Hematopoietic multipotent progenitor cell treated with erythropoietin and hydrocortisone succinate and interleukin-3 and kit ligand, for 4 days (in vitro differentiated cells): ENCODE measurements at places on chromosomes 16 and 17.
A peak's percentile ranks its signal among the peaks of the same experiment; 100 is the strongest.

DNA sequence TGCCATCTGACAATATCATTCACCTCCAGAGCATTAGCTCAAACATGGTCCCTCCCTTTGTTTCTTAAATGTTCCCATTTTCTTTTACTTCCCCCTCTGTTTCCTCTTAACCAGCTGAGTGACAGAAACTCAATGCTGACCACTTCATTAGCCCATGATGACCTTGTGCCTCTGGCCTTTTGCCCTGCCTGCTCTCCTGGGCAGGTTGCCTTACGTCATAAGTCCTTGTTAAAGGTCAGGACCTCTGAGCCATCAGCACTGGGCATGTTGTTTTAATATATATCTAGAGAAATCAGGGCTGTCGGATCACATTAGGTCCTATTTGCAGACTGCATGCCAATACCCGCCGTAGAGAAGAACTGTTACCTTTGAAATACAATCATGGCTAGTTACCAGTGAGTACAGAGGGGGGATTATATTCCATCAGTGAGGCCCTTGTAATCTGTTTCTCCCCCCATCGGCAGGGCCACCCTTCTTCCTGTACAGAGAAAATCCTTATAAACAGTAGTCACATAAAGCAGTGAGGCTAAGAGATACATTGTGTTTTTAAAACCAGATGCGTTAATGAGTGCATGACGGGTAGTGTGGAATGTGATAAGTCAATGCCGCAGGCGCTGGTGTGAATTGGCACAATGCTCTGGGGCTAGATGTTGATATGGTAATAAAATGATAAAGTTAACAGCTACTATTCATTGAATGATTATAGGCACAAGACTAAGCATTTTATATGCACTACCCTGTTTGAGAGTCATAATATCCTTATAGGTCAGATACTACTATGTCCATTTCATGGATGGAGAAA, 94.3 kb upstream of the ZFHX3 start:
- DNase-seq, result no peak

- DNase-seq, result peak; percentile 50
Measured at GRCh38 chr16:46857368-46857945, 26.5 kb upstream of the C16orf87 start.

DNA sequence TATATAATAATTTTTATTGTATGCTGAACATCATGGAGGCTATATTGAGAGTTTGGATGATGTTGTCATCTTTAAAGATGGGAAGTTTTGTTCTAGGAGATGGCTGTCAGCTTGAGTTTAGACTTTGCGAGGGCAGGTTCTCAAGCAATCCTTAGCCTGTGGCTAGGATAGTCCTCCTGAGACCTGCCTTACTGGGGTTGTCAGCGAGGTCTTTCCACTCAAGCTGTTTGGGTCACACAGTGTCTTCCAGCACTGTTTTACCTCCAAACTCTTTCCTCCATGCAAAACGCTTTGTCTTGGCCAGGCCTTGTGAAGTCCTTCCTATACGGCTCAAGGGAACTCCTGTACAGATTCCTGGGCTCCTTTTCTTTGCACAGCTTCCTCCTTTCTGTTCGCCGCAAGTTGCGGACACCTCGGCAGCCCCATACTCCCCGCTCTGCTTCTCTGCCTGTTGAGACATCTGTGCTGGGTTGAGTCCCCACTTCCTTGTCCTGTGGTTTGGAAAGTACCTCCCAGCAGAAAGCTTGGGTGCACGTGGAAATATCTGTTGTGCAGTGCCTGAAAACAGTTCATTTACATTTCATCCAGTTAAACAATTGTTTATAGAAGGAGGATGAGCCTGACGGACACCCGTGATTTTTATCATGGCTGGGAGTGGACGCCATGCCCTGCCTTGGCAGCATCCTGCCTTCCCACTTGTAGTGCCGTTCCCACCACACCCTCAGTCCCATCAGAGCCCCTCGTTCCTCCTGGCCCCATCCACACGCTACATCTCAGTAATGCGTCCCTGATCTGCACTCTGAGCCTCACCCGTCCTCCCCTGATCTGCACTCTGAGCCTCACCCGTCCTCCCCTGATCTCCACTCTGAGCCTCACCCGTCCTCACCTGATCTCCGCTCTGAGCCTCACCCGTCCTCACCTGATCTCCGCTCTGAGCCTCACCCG, 55.0 kb upstream of the CBFA2T3 start:
- DNase-seq, result peak; percentile 91

- peak; percentile 93 for DNase-seq
Measured at GRCh38 chr16:89216315-89217137, 977 bp upstream of the ZNF778 start.

- no peak for DNase-seq
Measured at GRCh38 chr16:68479271-68479670, 31.0 kb upstream of the SMPD3 start.

DNA sequence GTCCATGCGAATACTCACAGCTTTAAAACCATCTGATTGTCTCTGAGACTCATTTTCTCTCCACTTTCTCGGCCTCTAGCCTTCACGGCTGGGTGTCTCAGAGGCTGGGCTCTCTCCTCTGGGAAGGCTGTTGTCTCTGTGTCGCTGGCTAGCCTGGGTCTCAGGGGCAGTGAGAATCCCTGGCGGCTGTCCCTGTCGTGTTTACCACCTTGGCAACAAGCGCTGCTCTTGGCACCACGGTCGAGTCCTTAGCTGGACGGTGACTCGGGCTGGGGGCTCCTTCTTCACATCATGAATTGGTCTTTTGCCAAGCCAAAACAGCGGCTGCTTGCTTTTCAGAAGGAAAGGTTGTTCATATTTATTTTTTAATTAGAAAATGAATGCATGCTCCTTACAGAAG, 81.1 kb downstream of the MSI2 start:
- DNase-seq, result no peak

DNA sequence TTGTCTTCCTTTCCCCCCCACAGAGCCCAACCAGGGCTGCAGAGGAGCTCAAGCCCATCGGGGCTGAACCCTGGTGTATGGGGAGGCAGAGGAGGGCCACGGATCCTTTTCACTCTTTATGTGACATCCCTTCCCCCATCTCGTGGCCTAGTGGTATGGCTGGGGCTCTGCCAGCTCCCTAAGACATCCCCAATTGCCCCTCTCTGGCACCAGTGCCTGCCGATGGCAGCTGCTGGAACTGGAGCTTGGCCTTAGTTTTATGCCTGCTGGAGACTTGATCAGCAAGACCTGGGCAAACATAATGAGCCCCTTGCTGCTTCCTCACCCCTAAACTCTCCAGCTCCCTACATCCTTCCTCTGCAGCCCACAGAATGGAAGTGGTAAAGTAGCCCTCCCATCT, 8.0 kb upstream of the TOP2A start:
- peak; percentile 39 for DNase-seq

GRCh38 chr17:81061027-81061735, 26.2 kb downstream of the BAIAP2 start:
- DNase-seq, result no peak

DNA sequence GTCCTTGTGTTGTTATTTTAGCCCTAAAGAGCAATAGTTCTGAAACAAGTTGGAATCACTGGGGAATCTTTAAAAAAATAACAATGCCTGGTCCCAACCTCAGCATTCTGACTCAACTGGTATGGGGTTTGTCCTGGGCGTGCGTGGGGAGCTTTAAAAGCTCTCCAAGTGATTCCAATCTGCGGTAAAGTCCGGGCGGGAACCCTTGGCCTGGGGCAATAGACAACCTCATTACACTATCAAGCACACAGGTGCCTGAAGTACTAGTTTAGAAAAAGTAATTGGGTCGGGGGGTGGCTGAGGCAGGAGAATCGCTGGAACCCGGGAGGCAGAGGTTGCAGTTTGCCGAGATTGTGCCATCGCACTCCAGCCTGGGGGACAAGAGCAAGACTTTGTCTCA, 4.4 kb downstream of the STX8 start:
- DNase-seq, result no peak

- no peak for DNase-seq
Measured at GRCh38 chr16:27229891-27230470, 26.7 kb downstream of the KDM8 start.

DNA sequence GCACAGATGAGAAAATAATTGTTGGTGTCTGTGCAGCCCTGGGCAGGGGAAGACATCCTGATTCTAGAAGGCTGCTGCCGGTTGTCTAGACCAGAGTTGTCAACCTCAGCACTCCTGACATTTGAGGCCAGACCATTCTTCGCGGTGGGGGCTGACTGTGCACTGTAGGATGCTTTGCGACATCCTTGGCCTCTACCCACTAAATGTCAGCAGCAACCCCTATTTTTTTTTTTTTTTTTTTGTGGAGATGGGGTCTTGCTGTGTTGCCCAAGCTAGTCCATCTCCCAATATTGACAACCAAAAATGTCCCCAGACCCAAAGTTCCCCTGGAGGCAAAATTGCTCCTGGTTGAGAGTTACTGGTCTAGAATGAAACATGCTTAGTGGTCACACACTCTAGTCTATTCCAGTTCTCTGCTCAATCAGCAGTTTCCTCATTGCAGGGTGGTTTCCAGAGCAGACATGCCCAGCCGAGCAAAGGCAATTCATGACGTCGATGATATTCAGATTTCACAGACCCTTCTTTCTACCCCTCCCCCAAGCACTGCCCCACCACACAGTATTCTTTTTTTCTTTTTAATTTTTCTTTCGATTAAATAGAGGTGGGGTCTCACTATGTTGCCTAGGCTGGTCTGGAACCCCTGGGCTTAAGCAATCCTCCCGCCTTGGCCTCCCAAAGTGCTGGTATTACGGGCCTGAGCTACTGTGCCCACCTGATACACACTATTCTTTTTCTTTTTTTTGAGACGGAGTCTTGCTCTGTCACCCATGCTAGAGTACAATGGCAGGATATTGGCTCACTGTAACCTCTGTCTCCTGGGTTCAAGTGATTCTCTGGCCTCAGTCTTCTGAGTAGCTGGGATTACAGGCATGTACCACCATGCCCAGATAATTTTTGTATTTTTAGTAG, 9.0 kb downstream of the C17orf99 start:
- DNase-seq, result peak; percentile 86

GRCh38 chr17:33970279-33970678, 284.8 kb upstream of the CCL2 start:
- peak; percentile 32 for DNase-seq

DNA sequence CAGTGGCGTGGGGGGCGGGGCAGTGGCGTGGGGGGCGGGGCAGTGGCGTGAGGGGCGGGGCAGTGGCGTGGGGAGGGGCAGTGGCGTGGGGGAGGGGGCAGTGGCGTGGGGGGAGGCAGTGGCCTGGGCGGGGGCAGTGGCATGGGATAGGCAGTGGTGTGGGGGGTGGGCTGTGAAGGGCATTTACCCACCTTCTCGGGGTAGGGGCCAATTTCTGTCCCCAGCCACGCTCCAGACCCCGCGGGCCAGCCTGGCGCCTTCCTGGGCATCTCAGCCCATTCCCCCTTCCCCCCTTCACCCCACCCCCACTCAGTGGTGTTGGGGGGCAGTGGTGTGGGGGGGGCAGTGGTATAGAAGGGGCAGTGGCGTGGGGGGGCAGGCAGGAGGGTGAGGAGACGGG, 92.7 kb downstream of the LITAF start:
- no peak for DNase-seq

- no peak for DNase-seq
Measured at GRCh38 chr17:62675260-62675659, 47.8 kb downstream of the MRC2 start.

DNA sequence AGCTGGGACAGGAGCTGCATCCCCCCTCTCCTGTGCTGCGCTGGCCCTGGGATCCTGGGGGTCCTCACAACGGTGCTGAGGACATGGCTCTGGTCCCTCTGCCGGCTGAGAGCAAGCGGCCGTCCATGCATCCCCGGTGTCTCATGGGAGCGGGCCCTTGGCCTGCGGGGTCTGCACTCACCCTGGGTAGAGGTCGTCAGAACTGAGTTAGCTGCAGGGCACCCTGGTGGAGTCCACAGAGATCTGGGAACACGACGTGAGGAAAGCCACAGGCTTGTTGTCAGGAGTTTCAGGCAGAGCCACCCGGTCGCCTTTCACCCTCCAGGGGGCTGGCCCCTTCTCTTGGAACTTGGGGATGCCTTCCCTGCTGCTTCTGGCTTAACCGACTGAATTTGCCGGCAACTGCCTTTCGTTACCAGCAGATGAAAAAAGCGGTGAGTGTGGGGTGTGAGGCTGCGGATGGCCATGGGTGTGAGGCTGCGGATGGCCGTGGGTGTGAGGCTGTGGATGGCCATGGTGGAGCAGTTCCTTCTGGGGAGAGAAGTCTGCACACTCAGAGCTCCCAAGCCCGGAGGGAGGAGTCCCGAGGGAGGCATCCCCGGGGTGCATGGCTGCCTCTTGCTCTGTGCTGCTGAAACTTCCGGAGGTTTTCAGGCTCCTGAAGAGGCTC, 81.7 kb downstream of the LMF1 start:
- no peak for DNase-seq

GRCh38 chr17:65455972-65456343, 105.5 kb downstream of the AXIN2 start:
- DNase-seq, result no peak

- DNase-seq, result peak; percentile 35
Measured at GRCh38 chr17:19533718-19534561, at the start of gene SLC47A1. Gene SLC47A1 (plus strand): TSS chr17:19533854. CDS start chr17:19533940, 86 bp downstream.

GRCh38 chr17:67628580-67629013, 89.1 kb upstream of the NOL11 start:
- peak; percentile 18 for DNase-seq

- peak; percentile 82 for DNase-seq
Measured at GRCh38 chr17:47719411-47720152, 13.5 kb upstream of the TBX21 start.

DNA sequence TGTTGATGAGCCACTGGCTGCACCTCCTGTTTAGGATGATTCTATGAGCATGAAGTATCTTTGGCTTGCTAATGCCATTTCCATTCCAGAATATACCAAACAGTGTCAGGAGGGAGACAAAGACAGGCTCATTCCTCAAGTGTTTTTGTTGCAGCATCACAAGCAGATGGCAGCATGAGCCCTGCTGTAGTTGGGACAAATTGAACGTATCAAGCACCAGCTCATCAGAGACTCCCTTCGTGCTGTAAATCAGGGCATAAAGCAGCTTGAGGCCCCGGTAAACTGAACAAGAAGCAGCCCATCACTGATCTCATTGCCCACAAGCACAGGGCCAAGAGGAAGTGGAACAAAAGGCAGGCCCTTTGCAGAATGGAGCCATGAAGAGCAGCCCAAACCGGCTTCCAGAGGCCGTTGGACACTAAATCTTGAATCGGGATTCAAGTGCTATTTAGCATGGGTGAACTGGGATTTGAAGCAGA, 45.9 kb upstream of the HS3ST3A1 start:
- no peak for DNase-seq

DNA sequence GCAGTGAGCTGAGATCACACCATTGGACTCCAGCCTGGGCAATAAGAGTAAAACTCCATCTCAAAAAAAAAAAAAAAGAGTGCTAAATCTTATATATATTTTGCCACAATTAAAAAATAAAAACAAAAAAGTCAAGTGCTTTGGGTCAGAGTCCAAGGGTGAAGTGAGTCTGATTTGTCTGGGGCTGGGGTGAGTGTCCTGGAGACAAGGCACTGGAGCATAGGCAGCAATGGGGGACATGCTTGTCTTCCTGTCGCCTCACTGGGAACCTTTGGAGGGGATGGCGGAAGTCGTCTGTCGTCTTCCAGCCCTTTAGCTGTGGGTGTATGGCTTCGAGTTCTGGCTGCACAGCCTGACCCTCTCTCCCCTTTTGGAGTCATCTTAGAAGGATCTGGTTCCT, 167.1 kb downstream of the NTN1 start:
- no peak for DNase-seq
